ENCODE measurements at places on chromosomes 7 and 10. TPM values are rescaled to one million over a fixed set of nuclear protein-coding genes. Genes with fewer than 3 reads are reported as not detected.

Gene CCDC172
- total RNA-seq = not detected

Gene TRIM73
- 18.3 TPM for total RNA-seq

Gene ACSM6
- not detected for total RNA-seq

Gene CDC14C
- not detected for total RNA-seq

GRCh38 chr7:19442016-19442785, 266.6 kb downstream of the POLR1F start:
- no peak overlapping the region for H3K27ac ChIP-seq
- H3K36me3 ChIP-seq = no peaks in the 10 kb centered on the region
- no peaks in the 10 kb centered on the region for H3K27me3 ChIP-seq

DNA sequence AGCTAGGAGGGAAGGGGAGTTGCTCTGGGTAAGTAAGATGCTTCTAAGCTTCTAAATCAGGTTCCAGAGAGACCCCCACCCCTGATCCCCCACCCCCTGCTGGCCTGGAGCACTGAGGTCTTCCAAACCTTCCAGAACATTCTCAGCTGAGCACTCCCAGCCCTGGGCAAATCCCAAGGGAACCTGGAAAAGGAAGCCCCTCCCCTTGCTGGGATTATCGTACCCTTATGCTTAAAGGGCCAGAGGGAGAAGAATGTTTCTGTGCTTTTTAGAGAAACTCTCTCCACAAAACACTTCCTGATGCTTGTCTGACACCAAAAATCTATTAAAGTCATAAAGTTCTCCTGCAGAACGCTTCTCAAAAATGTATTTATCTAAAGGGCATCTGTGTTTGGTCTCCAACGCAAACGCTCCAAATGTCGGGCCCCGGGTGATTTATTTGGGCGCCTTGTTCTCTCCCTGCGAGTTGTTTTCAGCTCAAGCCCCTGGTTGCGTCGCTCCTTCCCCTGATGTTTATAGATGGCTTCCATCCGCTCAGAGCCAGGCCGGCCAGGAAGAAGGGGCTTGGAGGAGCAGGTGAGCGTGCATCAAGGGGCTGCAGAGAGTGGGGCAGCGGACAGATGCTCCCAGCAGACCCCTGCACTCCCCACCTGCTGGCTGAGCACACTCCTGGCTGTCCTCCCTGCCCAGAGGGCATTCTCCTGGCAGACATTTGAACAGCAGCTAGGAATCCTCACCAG, 8.2 kb upstream of the RET start:
- H3K4me1 ChIP-seq = no peaks in the 10 kb centered on the region
- H3K36me3 ChIP-seq = no peaks in the 10 kb centered on the region
- H3K27me3 ChIP-seq = no peaks in the 10 kb centered on the region

DNA sequence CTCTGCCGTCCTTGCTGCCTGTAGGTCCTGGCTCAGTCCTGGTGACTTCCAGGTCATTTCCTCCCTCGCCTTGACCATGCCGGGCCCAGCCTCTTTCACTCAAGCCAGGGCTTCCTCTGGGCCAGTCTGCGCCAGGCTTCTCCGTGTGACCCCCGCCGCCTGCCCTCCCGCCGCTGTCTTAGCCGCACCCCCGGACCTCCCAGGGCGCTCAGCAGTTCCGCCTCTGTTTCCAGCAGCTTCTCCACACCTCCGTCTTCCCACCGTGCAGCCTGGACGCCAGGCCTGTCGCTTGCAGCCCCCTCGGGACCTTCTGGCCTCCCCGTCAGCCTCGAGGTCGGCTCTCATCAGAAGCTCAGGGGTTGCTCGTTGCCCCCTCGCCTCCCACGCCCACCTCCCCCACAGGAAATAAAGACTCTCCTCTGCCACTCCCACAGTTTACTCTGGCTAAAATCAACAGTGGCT, 123.0 kb upstream of the FZD8 start:
- no peaks in the 10 kb centered on the region for H3K27me3 ChIP-seq
- no peak overlapping the region for H3K4me3 ChIP-seq
- no peak overlapping the region for H3K27ac ChIP-seq
- no peaks in the 10 kb centered on the region for H3K36me3 ChIP-seq
- no peak for DNase-seq
- H3K4me1 ChIP-seq = no peaks in the 10 kb centered on the region

DNA sequence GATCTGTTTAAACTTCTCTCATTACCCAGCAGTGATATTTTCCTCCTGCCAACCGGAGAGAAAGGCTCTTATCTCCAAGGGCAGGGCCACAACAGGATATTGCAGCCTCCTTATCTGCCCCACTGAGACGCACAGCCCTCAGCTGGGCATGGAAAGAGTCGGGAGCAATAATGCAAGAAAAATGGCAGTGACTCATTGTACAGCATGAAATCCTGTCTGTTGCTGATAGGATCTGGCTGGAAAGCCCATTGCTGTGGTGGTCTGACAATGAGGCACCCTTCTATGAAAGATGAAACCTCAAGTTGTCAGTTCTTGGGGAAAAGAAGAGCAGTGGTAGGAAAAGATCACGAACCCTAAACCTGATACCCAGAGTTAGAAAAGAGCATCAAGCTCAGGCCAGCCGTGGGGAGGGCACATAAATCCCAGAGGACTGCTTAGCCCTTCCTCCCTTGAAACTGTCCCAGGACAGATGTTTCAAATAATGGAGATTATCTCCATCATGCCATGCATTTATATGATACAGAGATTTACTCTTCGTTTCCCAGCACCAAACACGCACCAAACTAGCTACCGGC, 47.0 kb upstream of the FIGNL1 start:
- no peaks in the 10 kb centered on the region for H3K4me1 ChIP-seq
- no peaks in the 10 kb centered on the region for H3K36me3 ChIP-seq
- H3K27ac ChIP-seq = no peak overlapping the region
- peaks cover 3% of the 10 kb centered on the region for H3K27me3 ChIP-seq
- no peak overlapping the region for H3K4me3 ChIP-seq
- DNase-seq = no peak

DNA sequence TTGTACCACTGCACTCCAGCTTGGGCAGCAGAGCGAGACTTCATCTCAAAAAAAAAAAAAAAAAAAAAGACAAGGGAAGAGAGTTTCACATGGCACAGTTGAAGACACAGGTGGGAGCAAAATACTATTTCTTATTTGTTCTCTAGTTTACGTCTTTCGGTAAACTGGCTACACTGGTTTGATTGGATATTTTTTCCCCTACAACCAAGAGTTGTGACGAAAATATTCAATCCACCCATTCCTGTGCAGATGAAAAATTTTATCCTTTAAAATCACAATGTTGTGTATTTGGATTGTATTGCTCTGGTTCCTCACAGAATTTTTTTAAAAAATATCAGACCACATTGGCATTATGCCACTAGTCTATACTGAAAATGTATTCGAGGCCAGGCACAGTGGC, 14.5 kb upstream of the ABCC2 start:
- no peak overlapping the region for H3K4me3 ChIP-seq
- peaks cover 2% of the 10 kb centered on the region for H3K36me3 ChIP-seq
- H3K4me1 ChIP-seq = no peaks in the 10 kb centered on the region
- H3K27ac ChIP-seq = no peak overlapping the region

GRCh38 chr7:44277391-44277790, 48.0 kb downstream of the CAMK2B start:
- H3K36me3 ChIP-seq = no peaks in the 10 kb centered on the region
- DNase-seq = no peak
- H3K27ac ChIP-seq = no peak overlapping the region
- no peaks in the 10 kb centered on the region for H3K27me3 ChIP-seq

GRCh38 chr10:116260599-116260998, 12.4 kb downstream of the GFRA1 start:
- H3K27ac ChIP-seq = no peak overlapping the region
- H3K36me3 ChIP-seq = no peaks in the 10 kb centered on the region
- no peaks in the 10 kb centered on the region for H3K4me1 ChIP-seq
- H3K4me3 ChIP-seq = no peak overlapping the region

- H3K4me3 ChIP-seq = no peak overlapping the region
- no peaks in the 10 kb centered on the region for H3K27me3 ChIP-seq
- DNase-seq = no peak
- H3K4me1 ChIP-seq = peaks cover 54% of the 10 kb centered on the region
Measured at GRCh38 chr10:91194497-91195179, 25.8 kb upstream of the PCGF5 start.

- no peak for DNase-seq
- H3K27me3 ChIP-seq = no peaks in the 10 kb centered on the region
- no peaks in the 10 kb centered on the region for H3K4me1 ChIP-seq
- H3K4me3 ChIP-seq = no peak overlapping the region
- no peak overlapping the region for H3K27ac ChIP-seq
Measured at GRCh38 chr10:114685456-114685855, 27.4 kb upstream of the ABLIM1 start.

- DNase-seq = no peak
- H3K27me3 ChIP-seq = no peaks in the 10 kb centered on the region
- no peak overlapping the region for H3K27ac ChIP-seq
- no peaks in the 10 kb centered on the region for H3K4me1 ChIP-seq
Measured at GRCh38 chr7:83835424-83835823, 186.5 kb upstream of the SEMA3E start.

DNA sequence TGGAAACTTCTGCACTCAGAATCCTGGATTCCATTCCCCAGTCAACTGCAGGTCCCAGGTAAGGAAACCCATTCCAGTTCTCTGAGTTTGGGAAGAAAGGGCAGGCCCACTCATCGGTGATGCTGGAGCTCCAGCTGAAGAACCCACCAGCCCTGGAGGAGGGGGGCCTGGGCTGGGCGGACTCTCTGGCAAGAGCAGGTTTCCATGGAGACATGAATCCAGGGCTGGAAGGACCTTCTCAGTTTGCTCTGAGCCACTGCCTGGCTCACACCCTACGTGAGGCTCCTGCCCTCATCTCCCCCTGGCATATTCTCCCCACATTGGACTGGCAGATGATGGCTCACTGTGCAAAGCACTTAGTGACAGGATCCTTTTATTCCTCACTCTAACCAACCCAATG, 73.3 kb upstream of the CPXM2 start:
- no peak overlapping the region for H3K27ac ChIP-seq
- H3K27me3 ChIP-seq = peaks cover 49% of the 10 kb centered on the region
- DNase-seq = no peak
- H3K4me1 ChIP-seq = no peaks in the 10 kb centered on the region
- H3K4me3 ChIP-seq = no peak overlapping the region

- H3K27me3 ChIP-seq = no peaks in the 10 kb centered on the region
- peaks cover 8% of the 10 kb centered on the region for H3K4me1 ChIP-seq
- no peak for DNase-seq
- no peak overlapping the region for H3K27ac ChIP-seq
Measured at GRCh38 chr7:158430308-158431034, 157.2 kb downstream of the PTPRN2 start.

All from B cell (primary cell).